Frontal cortex (tissue), 4 donors: ENCODE measurements at places on chromosomes 7 and 10. TPM values are rescaled to one million over a fixed set of nuclear protein-coding genes. Genes with fewer than 3 reads are reported as not detected.

ANTXRL gene
- not detected for total RNA-seq

STRIP2 gene
- 44.8 TPM for total RNA-seq

MRLN gene
- not detected for total RNA-seq

TMEM225B gene
- not detected for total RNA-seq

GFRA1 gene
- total RNA-seq = 8.2 TPM

TAS2R4 gene
- total RNA-seq = 2.0 TPM

NYAP1 gene
- 55.0 TPM for total RNA-seq

OR2A12 gene
- total RNA-seq = not detected

SPDYE2B gene
- not detected for total RNA-seq

PTF1A gene
- 0.41 TPM for total RNA-seq

MINPP1 gene
- 27.3 TPM for total RNA-seq

MBL2 gene
- not detected for total RNA-seq

CHAT gene
- not detected for total RNA-seq

ANKMY2 gene
- total RNA-seq = 96.6 TPM

HUS1 gene
- 15.5 TPM for total RNA-seq

PIP gene
- total RNA-seq = not detected

COL13A1 gene
- total RNA-seq = 2.0 TPM

UCN3 gene
- not detected for total RNA-seq

CDC14C gene
- total RNA-seq = not detected

CEP55 gene
- total RNA-seq = 2.4 TPM

UPK3B gene
- not detected for total RNA-seq

COX19 gene
- 13.9 TPM for total RNA-seq

OPN4 gene
- total RNA-seq = not detected

IFIT1B gene
- total RNA-seq = 0.41 TPM

GHRHR gene
- total RNA-seq = not detected

AKR1C1 gene
- 30.2 TPM for total RNA-seq

NPSR1 gene
- not detected for total RNA-seq
